ENCODE measurements at places on chromosomes 2 and 18.

DNA sequence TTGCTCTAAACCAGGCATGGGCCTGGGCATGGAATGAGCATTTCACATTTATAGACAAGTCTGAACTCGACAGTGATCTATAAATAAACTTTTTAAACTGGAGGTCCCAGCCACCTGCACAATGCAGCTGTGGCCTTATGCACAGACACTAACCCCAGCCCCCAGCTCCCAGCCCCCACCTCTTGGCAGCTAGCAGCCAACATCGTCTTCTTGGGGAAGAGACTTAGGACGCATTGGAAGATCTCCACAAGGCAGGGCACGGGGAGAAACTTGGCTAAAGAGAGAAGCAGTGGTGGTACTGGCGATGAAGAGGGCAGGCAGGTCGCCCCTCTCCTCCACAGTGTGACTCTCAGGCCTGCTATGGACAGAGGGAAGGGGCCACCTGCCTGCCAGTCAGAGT, 213.2 kb downstream of the ANAPC1 start:
- DNase-seq, result no peak

DNA sequence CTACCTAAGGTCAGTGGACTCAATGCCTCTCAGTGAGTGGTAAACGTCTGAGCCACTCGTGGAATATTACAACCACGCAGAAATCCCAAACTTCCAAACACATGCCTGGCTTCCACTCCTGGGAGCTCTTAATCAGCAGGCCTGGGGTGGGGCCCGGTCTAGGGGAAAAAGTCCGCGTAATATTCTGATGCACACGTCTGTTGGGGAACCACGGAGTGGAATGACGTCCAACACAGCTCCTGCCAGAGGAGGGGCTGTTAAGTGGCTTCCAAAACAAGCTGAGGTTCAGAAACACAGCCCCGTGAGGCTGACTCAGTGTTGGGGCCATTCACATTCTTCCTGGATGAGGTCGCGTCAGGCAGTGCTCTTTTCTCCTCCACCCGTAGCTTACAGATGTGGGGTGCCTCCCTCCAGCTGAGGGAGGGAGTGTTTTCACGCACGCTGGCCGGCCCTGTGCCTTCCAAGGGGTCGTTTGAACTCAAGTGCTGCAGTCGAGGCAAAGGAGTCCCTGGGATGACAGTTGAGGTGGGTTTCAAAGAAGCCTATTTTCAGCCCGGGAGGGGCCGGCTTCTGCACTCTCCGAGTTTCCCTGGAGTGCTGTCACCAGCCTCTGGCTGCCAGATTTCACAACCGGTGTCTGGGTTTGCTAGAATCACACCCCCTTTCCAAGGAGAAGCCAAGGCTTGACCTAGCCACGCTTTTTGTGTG, 73.1 kb downstream of the ACKR3 start:
- DNase-seq, result no peak

DNA sequence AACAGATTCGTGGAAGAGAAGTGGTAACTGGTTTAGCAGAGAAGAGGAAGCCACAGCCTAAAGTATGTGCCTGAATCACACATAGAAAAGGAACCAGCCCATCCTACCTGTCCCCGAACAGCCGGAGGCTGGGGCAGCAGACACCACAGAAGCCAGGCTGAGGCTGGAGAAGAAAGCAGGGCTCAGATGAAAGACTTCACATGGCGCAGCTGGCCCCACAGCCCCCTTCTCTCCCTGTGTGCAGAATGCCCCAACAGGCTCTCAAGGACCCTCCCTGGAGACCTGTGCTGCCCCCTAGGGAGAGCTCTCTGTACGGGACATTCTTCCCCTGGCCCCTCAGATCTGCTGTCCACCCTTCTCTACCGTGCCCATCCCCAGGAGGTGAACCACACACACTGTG, 83.5 kb upstream of the RAB12 start:
- no peak for DNase-seq

DNA sequence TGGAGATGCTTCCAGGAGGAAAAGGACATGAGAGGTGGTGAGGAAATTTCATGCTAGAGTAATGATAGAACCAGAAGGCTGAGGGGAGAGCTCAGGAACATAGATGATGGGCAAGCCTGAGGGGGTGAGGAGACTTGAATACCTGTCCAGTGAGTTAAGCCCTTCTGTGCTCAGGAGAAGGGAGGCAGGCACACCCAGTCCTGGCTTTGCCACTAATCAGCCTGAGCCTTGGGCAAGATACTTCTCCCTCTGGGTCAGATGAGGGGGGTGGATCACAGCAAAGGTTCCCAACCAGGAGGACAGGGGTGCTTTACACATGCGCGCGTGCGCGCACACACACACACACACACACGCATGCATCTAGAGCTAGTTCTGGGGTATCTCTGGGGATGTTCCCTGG, 151.6 kb upstream of the MSH6 start:
- DNase-seq, result no peak

DNA sequence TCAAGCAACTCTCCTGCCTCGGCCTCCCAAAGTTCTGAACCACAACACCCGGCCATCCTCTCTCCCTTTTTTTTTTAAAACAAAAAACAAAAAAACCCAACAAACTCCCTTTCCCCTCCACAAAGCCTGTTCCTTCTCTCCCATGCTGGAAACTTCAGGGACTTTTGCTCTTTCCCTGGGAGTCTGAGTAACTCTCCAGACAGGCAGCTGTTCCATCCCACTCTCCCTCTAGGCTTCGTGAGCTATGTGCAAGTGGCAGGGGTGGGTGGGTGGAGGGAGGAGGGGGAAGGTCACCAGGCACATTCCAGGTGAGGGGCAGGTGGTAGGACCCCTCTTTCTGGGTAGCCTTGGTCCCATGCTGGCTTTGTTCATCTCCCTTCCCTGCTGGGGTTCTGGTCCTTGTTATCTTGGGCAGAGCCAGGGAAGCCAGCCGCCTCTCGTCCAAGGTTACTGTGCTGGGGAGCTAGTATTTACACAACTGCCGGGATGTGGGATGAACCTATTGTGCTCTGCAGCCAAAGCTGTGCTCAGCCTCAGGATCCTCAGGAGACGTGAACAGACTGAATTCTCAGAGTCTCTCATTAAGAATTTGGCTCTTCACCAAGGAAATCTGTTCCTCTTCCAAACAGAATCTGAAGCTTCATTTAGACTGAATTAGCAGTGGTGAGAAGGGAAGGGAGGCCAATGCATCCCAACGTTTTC, 106.9 kb downstream of the LIPG start:
- no peak for DNase-seq

GRCh38 chr18:45777393-45777792, 48.1 kb upstream of the SIGLEC15 start:
- DNase-seq, result no peak

- DNase-seq, result no peak
Measured at GRCh38 chr18:54217624-54218023, 6.8 kb downstream of the MBD2 start.

DNA sequence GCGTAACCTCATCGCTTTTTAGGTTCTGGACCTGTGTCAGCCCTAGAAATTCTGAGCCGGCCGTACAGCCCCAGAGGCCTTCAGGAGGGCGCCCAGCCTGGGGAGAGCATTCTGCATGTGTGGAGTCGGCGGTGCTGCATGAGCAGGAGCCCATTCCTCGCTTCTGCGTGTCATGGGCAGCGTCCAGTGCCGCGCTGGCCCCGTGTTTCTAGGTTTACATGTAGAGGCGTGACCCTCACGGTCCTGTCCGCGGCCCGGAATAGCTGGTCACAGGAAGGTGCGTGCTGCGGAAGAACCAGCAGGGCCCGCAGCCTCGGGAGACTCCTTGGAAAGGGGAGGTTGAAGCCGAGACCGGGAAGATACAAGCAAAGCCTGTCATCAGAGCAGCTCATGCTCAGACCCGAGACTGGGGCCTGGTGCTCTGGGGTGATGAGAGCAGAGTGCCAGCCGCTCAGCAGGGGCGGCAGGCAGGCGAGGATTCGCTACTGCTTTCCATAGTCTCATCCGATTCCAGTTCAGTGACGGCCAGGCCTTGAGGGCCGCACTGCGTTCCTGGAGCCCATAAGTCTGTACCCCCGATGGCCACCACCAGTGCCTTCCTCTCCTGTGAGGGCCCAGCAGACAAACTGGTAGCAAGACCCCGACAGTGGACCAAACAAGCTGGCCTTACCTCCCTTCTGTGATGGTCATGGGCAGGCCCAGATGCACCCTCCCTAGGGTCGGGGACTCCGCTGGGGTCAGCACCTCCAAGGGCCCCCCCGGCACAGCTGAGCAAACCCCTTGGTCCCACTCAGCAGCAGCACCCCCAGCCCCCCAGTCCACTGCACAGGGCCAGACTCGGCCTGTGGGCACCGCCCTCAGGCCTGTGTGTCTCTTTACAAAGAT, 15.6 kb upstream of the NFATC1 start:
- no peak for DNase-seq

- peak; percentile 41 for DNase-seq
Measured at GRCh38 chr2:11829324-11829946, 83.0 kb downstream of the LPIN1 start.

- no peak for DNase-seq
Measured at GRCh38 chr2:174580951-174581350, 16.7 kb downstream of the WIPF1 start.

DNA sequence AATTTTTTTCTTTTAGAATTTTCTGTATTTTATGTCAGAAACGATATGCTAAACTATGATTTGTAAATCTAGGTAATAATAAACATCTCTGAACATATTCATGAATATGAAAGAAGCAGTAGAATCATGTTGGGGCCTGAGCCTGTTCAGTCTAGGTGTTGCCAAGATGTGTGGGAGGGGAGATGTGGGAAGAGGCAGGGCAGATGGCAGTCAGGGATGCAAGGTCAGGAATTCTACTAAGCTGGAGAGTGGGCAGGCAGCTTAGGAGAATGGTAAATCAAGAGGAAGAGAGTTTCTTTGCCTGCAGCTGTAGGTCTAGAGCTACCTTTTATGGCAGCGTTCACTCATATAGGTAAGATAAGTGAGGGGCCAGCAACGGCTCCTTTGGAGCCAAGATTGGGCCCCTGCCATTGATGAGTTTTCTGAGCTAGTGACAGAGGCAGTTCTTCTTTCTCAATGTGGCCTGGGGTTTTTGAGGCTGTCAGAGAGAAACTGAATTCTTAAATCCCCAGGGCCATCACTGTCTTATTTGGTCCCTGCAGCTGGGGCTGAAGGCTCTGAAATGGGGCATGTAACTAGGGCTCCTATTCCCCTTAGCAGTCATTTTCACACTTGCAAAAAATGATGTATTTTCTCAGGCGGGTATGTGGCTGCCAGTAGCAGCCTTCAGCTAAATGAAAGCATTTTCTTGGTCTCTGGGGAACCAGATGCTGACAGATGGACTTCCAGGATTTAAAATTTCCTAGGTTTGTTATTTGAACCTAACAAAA, 232.8 kb downstream of the PIK3C3 start:
- no peak for DNase-seq

DNA sequence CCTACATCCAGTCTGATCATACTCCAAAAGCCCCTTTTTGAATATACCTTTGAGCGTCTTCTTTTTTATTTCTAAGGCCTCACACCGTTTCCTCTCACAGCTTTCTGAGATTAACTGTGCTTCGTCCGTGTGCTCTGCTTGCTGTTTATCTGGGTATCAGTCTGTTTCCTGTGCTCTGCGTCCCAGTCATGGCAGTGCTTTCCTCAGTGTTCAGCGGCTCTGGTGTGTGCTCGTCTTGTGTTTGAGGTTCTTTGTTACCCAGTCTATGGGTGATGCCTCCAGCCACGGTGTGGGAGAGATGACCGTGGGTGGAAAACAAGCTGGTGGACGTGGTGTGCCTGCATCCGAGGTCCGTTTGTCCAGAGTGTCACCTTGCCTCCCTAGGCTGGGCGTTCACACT, 33.6 kb upstream of the BIN1 start:
- DNase-seq, result no peak

DNA sequence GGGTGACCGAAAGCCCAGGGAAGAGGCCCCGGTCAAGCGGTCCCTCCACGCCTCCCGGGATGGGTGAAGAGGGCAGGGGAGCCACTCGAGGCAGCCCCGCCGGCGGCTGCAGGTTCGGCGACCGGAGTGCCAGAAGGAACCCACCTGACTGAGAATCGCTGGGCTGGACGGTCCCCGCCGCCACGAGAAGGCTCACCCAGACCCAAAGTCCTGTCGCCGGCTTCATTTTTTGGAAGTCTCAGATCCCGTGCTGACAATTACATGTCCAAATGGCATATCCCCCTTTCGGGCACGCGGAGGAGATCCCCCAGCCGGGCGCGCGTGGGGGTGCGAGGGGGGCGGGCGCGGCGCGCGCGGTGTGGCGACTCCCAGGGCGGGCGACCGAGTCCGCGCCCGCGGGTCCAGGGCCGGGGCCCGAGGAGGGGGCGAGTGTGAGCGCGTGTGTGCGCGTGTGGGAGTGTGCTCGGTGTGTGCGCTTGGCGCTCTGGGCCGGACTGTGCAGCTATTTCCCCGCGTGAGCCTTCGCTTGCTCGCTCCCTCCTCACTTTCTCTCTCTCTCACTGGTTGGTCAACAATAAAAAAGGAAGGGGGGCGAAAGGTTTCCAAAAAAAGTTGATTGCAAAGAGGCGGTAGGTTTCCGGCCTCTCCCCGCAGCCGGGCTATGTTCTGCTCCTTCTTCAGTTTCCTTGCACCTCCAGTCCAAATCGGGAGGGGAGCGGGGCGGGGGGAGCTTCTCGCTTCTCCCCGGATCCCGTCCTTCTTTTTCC, at the start of gene ERBB4:
TSS of gene ERBB4 (minus strand) at position 498 of the 767 bp plus-strand sequence. CDS start at position 226, 272 bp downstream.
- no peak for DNase-seq

DNA sequence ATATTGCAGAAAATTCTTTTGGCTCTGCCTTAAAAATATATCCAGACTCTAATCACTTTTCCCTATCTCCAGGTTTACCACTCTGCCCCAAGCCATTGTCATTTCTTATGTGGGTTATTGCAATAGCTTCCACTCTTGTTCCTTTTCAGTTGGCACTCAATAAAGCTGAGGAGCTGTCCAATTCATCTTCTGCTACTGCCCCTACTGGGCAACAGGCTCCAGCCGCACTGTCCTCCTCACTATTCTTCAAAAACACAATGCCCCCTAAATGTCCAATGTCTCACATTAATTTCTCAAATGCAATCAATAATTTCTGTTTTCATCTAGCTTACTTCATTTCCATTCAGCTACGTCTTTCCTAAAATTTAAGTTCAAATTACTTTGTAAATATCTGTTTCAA, 1262.5 kb upstream of the CDH2 start:
- DNase-seq, result no peak

- no peak for DNase-seq
Measured at GRCh38 chr2:19947184-19947940, 42.5 kb downstream of the WDR35 start.

DNA sequence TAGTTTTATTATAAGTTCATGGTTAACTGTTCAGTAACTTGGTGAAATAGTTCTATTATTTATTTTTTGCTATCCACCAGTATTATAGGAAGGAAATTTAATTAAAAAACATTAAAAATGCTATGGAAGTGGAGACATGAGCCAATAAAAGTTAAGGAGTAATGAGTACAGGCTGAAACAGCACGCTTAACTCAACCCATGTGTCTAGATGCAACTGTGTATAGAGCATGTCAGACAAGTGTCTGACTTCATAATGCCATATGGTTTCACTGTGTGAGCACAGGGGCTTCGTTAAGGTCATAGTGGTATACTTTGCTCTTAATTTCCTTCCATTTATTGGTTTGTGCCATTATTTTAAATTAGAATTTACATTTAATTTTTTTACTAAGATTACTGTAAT, 566.8 kb upstream of the NRP2 start:
- no peak for DNase-seq

DNA sequence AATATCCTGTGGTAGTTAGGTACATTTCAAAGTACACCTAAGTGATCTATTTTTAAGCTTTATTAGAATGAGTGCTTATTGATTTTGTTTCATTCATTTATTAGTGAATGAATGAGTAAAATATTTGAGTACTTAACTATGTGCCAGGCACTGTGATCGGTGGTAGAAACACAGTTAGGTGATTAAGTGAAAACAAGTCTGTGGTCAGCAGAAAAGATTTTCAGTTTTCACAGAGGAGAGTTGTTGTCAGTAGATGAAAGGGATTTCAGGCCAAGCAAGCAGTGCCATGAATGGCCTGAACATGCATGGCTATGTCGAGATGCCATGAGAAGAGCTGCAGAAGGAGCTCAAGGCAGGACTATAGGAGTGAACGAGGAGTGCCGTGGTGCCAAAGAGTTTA, 85.9 kb downstream of the SPTBN1 start:
- DNase-seq, result no peak
